ENCODE measurements at places on chromosomes 4 and X. TPM values are rescaled to one million over a fixed set of nuclear protein-coding genes. Genes with fewer than 3 reads are reported as not detected.
A peak's percentile ranks its signal among the peaks of the same experiment; 100 is the strongest.

Gene KCNIP4
- not detected for total RNA-seq

DNA sequence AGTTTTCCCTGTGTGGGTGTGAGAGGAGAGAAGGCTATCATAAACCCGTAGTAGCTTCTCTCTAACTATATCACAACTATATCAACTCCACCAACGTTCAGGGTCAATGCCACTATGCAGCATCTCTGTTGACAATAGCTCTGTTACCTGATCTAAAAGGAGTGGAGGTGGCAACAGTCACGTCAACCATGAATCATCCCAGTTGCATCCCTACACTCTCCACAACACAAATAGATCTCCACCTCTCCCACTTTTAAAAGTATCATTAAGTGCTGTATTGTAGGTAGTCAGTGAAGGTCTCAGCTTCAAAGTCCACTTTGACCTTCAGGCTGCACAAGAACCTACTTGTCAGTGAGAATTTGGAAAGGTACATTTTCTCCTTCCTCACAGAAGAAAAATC lies 600.5 kb upstream of the GRIA3 start:
- H3K4me1 ChIP-seq, result no peaks in the 10 kb centered on the region
- no peak for DNase-seq
- no peak overlapping the region for H3K27ac ChIP-seq
- peaks cover 4% of the 10 kb centered on the region for H3K27me3 ChIP-seq
- peaks cover 1% of the 10 kb centered on the region for H3K36me3 ChIP-seq
- no peak overlapping the region for H3K4me3 ChIP-seq

- H3K4me3 ChIP-seq, result no peak overlapping the region
- no peaks in the 10 kb centered on the region for H3K27me3 ChIP-seq
- H3K4me1 ChIP-seq, result peaks cover 29% of the 10 kb centered on the region
Measured at GRCh38 chr4:139144161-139144859, 32.7 kb downstream of the ELF2 start.

- no peak overlapping the region for H3K27ac ChIP-seq
- H3K4me3 ChIP-seq, result no peak overlapping the region
- peaks cover 33% of the 10 kb centered on the region for H3K27me3 ChIP-seq
Measured at GRCh38 chrX:111322231-111322855, 52.1 kb upstream of the CAPN6 start.

- no peaks in the 10 kb centered on the region for H3K36me3 ChIP-seq
- peaks cover 7% of the 10 kb centered on the region for H3K27me3 ChIP-seq
- no peak for DNase-seq
Measured at GRCh38 chrX:20664774-20665173, 398.1 kb upstream of the RPS6KA3 start.

DNA sequence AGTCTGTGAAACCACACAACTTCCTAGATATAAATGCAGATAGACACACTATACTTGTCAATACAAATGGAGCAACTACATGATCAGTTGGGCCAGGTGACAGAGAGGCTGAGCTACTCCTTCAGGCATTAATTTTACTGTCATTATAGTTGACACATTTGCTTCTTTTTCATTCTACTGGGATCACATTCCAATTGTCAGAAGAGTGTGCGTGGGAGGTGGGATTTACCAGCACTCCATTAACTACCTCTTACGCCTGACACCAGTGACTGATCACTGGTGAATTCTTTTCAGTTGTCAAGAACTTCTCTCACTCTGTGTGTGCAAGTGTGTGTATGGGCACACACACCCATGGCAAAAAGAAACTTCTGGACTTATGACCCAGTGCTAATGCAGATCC lies 94.2 kb upstream of the DIAPH2 start:
- H3K36me3 ChIP-seq, result no peaks in the 10 kb centered on the region
- no peak for DNase-seq
- no peak overlapping the region for H3K27ac ChIP-seq
- no peaks in the 10 kb centered on the region for H3K4me1 ChIP-seq
- H3K4me3 ChIP-seq, result no peak overlapping the region

Gene YY2
- 1.1 TPM for total RNA-seq

DNA sequence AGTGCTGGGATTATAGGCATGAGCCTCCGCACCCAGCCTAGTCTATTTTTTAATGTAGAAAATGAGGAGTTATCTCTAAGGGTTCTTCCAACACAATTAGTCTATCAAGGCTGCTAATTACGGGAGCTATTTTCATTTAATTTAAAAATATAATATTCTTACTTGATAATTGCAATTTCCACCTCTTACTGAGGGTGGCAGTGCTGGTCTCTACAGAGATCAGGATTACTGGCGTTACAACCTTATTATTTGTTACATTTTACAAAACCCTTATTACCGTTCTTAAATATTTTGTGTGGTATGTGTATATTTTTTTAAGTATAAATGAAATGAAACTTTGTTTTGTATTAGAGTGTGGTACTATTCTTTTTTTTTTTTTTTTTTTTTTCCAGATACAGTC lies 17.6 kb upstream of the GK start:
- no peak overlapping the region for H3K27ac ChIP-seq
- no peaks in the 10 kb centered on the region for H3K36me3 ChIP-seq
- no peak for DNase-seq
- no peak overlapping the region for H3K4me3 ChIP-seq
- H3K4me1 ChIP-seq, result peaks cover under 1% of the 10 kb centered on the region

Gene RHOH
- 150 TPM for total RNA-seq

Gene RAB39B
- total RNA-seq, result 39.2 TPM

GRCh38 chr4:129966175-129966574 lies 870.2 kb downstream of the C4orf33 start:
- DNase-seq, result no peak
- H3K27me3 ChIP-seq, result no peaks in the 10 kb centered on the region
- no peaks in the 10 kb centered on the region for H3K4me1 ChIP-seq
- no peak overlapping the region for H3K4me3 ChIP-seq
- H3K36me3 ChIP-seq, result no peaks in the 10 kb centered on the region

Gene CXCL8
- total RNA-seq, result 0.94 TPM

DNA sequence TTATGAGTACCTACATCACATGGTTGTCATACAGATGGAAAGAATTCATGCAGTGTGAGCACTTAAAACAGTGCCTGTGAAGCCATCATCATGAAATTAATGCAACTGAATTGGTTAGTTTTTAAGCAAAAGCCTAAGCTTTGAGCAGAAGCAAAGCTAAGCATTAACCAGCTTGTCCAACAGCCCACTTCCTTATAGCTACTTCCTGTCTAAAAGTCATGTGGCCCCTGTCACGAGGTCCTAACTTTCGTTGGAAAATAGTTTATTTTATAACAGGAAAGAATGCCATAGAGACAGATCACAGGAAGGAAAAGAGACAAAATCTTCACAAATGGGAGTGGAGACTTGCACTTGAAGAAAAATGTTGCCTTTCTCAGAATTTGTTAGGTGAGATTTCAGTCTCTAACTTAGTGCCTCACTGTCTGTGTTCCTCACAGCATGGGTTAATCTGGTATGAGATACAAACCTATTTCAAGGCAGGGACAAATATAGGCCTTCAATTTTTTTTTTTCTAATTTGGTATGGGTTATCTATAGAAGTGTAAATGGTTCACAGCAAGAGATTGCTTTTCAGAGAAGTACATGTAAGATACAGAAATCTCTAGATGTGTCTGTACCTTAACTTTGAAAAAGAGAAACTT lies 27.7 kb upstream of the VCX start:
- H3K4me3 ChIP-seq, result no peak overlapping the region
- DNase-seq, result no peak
- no peaks in the 10 kb centered on the region for H3K4me1 ChIP-seq
- H3K27ac ChIP-seq, result no peak overlapping the region

Gene DKK2
- total RNA-seq, result not detected

Gene CT55
- total RNA-seq, result not detected

Gene UGT2B11
- total RNA-seq, result not detected

DNA sequence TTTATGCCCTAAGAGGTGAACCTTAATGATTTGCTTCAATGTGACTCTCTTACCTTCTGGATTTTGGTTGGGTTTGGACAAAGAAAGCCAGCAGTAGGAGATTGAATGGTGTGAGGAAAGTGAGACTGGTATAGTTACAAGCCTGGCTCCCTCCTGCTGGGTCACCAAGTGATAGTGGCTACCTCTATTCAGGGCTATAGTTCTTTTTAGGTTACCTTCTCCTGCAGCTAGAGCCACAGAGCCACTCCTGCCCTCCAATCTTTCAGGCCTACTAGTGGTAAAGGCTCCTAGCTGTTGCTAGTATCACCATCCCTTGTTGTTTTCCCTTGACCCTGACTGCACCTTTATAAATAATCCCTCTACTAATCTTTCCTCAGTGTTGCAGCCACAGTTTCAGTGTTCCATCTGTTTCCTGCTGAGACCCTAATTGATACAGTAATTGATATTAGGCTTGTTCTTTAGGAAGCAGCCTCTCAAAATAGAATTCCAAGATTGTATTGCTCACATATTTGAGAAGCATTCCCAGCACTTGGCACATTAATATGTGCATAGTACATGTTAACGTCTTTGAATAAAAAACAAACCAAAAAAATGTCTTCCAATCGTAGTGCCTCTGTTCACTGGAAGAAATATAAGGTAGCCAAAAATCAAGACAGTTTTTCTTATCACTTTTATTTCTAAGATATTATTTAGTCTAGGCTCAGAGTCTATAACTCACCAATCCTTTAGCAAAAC lies 82.3 kb downstream of the SRPX start:
- no peaks in the 10 kb centered on the region for H3K4me1 ChIP-seq
- peaks cover 30% of the 10 kb centered on the region for H3K27me3 ChIP-seq
- H3K36me3 ChIP-seq, result no peaks in the 10 kb centered on the region
- H3K4me3 ChIP-seq, result no peak overlapping the region
- no peak for DNase-seq

DNA sequence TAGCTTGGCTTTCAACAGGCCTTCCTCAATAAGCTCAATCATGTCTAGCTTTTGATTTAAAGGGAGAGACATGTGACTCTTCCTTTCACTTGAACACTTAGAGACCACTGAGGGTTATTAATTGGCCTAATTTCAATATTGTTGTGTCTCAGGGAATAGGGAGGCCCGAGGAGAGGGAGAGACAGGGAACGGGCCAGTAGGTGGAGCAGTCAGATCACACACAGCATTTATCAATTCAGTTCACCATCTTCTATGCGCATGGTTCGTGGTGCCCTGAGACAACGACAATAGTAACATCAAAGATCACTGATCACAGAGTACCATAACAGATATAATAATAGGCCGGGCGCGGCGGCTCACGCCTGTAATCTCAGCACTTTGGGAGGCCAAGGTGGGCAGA lies 17.8 kb downstream of the ZNF81 start:
- no peak overlapping the region for H3K4me3 ChIP-seq
- no peaks in the 10 kb centered on the region for H3K27me3 ChIP-seq
- H3K36me3 ChIP-seq, result peaks cover 2% of the 10 kb centered on the region
- peak; percentile 5 for DNase-seq

GRCh38 chrX:112820364-112821268 lies 20.0 kb downstream of the AMOT start:
- no peak overlapping the region for H3K27ac ChIP-seq
- peaks cover 11% of the 10 kb centered on the region for H3K4me1 ChIP-seq
- DNase-seq, result no peak
- no peak overlapping the region for H3K4me3 ChIP-seq

DNA sequence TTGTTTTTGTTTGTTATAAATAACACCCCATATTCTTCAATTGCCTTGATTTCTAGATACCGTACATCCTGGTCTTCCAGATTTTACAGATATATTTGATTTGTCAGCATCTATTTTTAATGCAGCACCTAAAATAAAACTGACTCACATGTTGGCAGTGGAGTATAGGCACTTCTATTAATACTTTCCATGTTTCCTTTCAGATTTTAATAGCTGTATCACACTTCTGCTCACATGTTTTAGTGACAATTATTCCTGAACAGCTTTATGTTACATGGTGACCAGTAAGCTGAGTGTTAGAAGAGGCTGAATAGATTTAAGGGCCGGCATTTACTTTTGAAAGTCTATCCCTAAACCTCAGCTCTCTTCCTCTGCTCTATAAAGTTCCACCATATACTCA lies 46.1 kb downstream of the C4orf46 start:
- DNase-seq, result no peak
- no peak overlapping the region for H3K27ac ChIP-seq
- H3K36me3 ChIP-seq, result no peaks in the 10 kb centered on the region
- no peak overlapping the region for H3K4me3 ChIP-seq

Measured in activated T-cell treated with anti-CD3 and anti-CD28 coated beads, Interleukin-2, amount 50 U/mL, for 72 hours (primary cell).